ENCODE measurements at places on chromosomes 6 and 20. TPM values are rescaled to one million over a fixed set of nuclear protein-coding genes. Genes with fewer than 3 reads are reported as not detected.

DNA sequence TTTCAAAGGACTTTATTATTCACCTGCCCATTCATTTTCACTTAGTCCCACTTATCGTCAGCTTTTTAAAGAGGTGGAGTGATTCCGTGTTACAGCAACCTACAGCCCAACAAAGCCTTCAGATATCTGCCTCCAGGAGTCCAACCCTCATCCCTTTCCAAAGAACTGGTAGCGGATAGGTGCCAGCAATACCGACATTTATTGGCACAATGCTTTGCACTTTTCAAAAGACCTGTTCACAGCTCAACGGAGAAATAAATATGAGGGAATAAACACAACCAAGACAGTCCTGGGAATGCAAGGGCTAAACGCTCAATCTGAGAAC, 819 bp upstream of the MTRF1L start:
- no peaks in the 10 kb centered on the region for H3K36me3 ChIP-seq
- peak overlapping the region; percentile 89 for H3K4me3 ChIP-seq
- H3K4me1 ChIP-seq, result peaks cover 43% of the 10 kb centered on the region
- no peaks in the 10 kb centered on the region for H3K27me3 ChIP-seq

DNA sequence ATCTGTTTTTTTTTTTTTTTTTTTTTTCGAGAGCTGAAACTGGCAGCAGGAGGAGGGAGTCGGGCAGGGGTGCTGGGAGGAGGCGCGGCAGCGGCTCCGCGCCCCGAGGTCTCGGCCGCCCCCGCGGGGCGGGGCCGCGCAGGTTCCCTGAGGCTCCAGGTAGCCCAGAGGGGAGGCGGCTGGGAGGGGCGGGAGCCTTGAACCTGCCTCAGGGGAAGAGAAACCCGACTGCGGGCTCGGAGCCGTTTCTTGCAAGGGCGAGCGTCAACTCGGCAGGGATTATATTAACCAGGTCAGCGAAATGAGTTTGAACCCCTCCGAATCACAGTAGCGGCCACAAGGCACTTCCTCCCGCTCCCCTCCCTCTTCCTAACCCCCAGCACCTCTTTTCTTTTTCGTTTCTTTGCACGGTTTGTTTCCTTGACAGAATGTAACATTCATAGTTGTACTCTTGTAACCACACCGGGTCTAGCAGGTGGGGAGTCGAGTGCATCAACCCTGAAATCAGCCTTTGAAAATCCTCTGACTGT, 2.0 kb downstream of the MYB start:
- H3K4me3 ChIP-seq, result peak overlapping the region; percentile 51
- H3K27me3 ChIP-seq, result no peaks in the 10 kb centered on the region
- H3K36me3 ChIP-seq, result no peaks in the 10 kb centered on the region
- DNase-seq, result peak; percentile 35
- H3K4me1 ChIP-seq, result peaks cover 12% of the 10 kb centered on the region

GRCh38 chr20:4516876-4517275, 204.8 kb upstream of the PRND start:
- H3K36me3 ChIP-seq, result no peaks in the 10 kb centered on the region
- no peak overlapping the region for H3K27ac ChIP-seq

Gene ATG5
- 30.2 TPM for total RNA-seq

DNA sequence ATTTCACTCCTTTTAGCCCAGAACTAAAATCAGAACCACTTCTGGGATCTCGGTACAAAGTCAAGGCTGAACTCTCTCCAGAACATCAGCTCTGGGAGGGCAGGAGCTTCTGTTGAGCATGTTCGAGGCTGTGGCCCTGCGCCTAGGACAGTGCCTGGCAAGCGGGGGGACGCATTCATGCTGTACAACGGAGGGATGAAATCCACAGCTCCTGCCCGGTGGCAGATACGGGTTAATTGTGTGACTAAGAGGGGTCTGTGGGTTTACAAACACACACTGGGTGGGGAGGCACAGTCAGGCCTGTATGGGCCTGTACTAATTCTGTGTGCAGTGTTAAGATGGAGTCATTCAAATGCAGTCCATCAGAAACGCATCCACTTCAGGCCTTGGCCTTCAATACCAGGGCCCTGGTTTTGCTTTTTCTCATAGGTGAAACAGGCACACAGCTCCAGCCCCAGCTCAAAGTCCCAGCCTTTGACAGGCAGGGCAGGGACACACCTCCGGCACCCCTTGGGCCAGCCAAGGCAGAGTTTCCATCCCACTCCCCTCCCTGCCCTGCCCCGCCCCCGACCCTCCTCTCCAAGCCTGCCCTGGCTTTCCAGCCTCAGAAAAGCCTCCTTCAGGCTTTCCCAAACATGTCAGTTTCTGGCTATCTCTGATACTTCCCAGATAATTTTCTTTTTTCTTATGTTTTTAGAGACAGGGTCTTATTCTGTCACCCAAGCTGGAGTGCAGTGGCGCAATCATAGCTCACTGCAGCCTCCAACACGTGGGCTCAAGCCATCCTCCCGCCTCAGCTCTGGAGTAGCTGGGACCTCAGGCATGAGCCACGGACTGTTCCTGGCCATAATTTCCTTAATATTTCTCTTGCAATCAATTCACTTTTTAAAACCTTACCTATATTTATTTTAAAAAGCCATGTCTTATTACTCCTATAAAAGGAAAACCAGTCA, 109.8 kb downstream of the SULF2 start:
- DNase-seq, result no peak
- H3K4me1 ChIP-seq, result no peaks in the 10 kb centered on the region
- H3K27me3 ChIP-seq, result no peaks in the 10 kb centered on the region
- no peaks in the 10 kb centered on the region for H3K36me3 ChIP-seq
- no peak overlapping the region for H3K27ac ChIP-seq

- DNase-seq, result no peak
- H3K4me1 ChIP-seq, result peaks cover 40% of the 10 kb centered on the region
- no peak overlapping the region for H3K27ac ChIP-seq
Observed at GRCh38 chr6:16493802-16494201, 255.4 kb downstream of the GMPR start.

DNA sequence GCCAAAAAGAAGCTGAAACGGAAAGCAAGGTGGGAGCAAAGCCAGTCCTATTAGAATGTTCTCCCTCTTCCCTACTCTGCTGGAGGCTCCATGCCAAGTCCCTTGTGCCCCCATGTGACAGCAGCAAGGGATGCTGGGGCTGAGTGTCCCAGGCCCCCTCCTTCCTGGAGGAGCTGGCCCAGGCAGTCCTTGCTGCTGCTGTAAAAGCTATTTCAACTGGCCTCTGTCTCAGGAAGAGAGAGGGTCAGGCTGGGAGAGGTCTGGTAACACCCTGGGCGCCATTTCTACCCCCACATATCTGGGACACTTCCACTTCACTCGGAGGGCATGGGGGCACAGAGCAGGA, 25.0 kb downstream of the TTBK1 start:
- H3K36me3 ChIP-seq, result no peaks in the 10 kb centered on the region
- no peak for DNase-seq
- no peaks in the 10 kb centered on the region for H3K27me3 ChIP-seq
- no peak overlapping the region for H3K27ac ChIP-seq

DNA sequence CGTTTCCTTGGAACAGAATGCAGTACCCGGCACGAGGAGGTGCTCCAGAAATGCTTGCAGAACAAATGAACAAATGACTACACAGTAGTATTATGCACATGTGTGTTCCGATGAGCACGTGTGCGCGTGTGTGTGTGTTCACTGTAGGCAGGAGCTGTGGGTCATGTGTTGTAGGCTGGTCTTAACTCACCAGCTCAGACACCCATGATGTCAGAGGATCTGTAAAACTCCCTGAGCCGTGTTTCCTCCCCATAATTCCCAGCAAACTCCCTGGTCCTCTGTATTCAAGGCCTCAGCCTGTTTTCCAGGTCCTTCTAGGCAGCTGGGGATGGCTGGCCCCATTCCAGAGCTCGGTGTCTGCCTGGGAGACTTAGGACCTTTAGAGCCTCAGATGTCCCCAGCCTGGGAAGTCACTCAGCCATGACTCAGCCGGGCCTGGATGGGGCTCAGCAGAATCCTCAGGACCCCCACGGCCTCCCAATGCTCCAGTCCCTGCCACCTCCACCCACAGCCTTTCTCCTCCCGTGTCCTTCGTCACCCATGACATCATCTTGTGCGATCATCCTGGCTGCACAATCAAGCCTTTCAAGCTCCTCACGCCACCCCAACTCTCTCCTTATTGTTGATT, 475.0 kb upstream of the SULF2 start:
- DNase-seq, result no peak
- no peak overlapping the region for H3K27ac ChIP-seq
- H3K36me3 ChIP-seq, result no peaks in the 10 kb centered on the region
- H3K4me3 ChIP-seq, result no peak overlapping the region

Gene CPXM1
- not detected for total RNA-seq

GRCh38 chr6:162442687-162443086, 284.9 kb downstream of the PRKN start:
- no peak for DNase-seq
- no peak overlapping the region for H3K4me3 ChIP-seq
- H3K4me1 ChIP-seq, result no peaks in the 10 kb centered on the region
- no peak overlapping the region for H3K27ac ChIP-seq

Gene ESR1
- 3.6 TPM for total RNA-seq

DNA sequence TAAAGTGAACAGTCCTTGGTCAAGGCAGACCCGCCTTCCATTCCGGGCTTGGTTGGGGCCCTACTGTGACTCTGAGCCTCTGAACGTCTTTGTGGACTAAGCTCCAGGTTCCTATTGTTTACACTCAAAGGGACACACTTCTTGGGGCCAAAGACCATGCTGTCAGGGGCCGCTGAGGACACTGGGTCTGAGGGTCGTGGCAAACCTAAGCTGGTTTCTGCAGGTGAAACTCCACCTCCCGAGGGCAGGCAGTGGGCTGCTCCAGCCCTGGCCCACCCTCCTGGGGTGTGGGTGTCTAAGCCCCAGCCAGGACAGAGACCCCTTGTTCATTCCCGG, 43.1 kb downstream of the DSTN start:
- peaks cover under 1% of the 10 kb centered on the region for H3K36me3 ChIP-seq
- no peaks in the 10 kb centered on the region for H3K27me3 ChIP-seq
- H3K27ac ChIP-seq, result peak overlapping the region; percentile 37
- no peak overlapping the region for H3K4me3 ChIP-seq
- H3K4me1 ChIP-seq, result peaks cover 44% of the 10 kb centered on the region
- no peak for DNase-seq

Gene NEDD9
- total RNA-seq, result 47.4 TPM

GRCh38 chr6:43887340-43887858, 117.4 kb downstream of the VEGFA start:
- H3K27ac ChIP-seq, result no peak overlapping the region
- H3K4me3 ChIP-seq, result no peak overlapping the region
- H3K4me1 ChIP-seq, result no peaks in the 10 kb centered on the region
- H3K36me3 ChIP-seq, result no peaks in the 10 kb centered on the region
- no peaks in the 10 kb centered on the region for H3K27me3 ChIP-seq

GRCh38 chr6:24897186-24897585, 38.6 kb downstream of the RIPOR2 start:
- H3K27me3 ChIP-seq, result no peaks in the 10 kb centered on the region
- peaks cover 26% of the 10 kb centered on the region for H3K36me3 ChIP-seq
- no peak for DNase-seq
- H3K4me1 ChIP-seq, result peaks cover 95% of the 10 kb centered on the region

DNA sequence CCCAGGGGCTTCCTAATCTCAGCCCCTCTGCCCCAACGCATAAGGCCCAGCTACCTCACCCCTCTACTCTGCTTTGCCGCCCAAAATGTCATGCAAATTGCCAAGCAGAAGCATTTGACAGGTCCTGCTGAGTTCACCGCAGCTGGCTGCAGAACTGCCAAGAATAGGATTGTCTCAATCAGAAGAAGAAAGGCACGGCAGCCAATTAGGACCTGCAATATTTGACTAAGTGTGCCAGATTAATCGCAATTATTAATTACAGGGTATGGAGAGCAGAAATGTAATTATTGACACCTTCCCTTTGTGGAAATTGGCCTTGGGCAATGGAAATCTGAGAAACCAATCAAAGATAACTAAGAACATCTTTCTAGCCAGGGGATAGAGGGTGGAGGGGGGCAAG, 318.6 kb downstream of the LRFN2 start:
- no peak for DNase-seq
- no peak overlapping the region for H3K4me3 ChIP-seq
- no peaks in the 10 kb centered on the region for H3K4me1 ChIP-seq

DNA sequence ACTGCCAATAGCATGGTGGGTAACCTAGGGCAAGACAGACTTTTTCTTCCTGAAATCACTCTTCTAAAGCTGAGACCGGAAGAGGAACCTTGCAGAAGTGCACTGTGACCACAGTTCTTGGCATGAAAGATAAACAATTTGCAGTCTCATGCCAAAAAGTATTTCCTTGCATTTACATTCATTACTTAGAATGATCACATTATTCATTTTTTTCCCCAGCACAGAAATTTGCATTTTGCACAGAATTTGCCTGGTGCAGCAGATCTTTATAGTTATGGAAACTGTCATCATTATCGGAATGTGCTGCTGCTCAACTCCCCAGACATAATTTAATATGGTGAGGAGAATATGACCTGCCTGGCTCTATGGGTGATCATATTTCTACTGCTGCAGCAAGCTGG, 42.2 kb upstream of the EDN3 start:
- DNase-seq, result peak; percentile 14
- H3K4me1 ChIP-seq, result peaks cover 62% of the 10 kb centered on the region
- H3K27ac ChIP-seq, result no peak overlapping the region
- H3K36me3 ChIP-seq, result no peaks in the 10 kb centered on the region
- no peak overlapping the region for H3K4me3 ChIP-seq
- H3K27me3 ChIP-seq, result no peaks in the 10 kb centered on the region

DNA sequence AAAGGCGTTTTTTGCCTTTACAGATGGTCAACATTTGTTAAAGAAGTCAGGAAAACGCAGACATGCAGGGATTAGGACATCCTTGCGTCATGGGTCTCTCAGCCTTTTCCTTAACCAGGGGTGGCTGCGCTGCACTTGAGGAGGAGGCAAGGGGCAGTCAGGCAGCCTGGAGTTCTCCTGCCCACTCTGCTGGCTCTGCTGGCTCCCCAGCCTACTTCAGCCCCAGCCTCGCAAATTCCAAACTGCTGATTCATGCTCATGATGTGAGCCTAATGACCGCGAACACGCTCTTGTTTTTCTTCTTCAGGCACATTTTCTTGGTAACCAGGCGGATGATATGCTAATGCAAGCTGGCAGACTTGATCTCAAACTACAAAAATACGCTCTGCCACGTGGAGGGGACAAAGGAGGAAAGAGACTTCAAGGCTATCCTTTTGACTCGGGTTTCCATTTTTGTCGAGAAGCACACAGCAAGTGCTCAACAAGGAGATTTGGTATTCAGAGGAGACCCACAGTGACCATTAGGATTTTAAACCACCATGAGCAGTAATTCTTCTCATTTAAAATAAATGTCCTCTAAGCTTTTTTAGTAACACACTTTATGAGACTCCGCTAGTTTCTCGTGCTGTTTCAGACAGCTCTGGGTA, 290.3 kb upstream of the STXBP5 start:
- no peak for DNase-seq
- H3K36me3 ChIP-seq, result no peaks in the 10 kb centered on the region
- no peaks in the 10 kb centered on the region for H3K27me3 ChIP-seq
- no peak overlapping the region for H3K27ac ChIP-seq
- no peaks in the 10 kb centered on the region for H3K4me1 ChIP-seq

Gene PTK7
- total RNA-seq, result 0.42 TPM

Gene LGSN
- 0.15 TPM for total RNA-seq

Gene TGM3
- not detected for total RNA-seq

- no peaks in the 10 kb centered on the region for H3K36me3 ChIP-seq
- no peak for DNase-seq
- no peak overlapping the region for H3K27ac ChIP-seq
- peaks cover 14% of the 10 kb centered on the region for H3K27me3 ChIP-seq
- H3K4me3 ChIP-seq, result peak overlapping the region; percentile 33
Observed at GRCh38 chr6:77466055-77466450, 2.8 kb upstream of the HTR1B start.

GRCh38 chr6:122389704-122390372, 9.6 kb upstream of the HSF2 start:
- DNase-seq, result no peak
- H3K36me3 ChIP-seq, result no peaks in the 10 kb centered on the region
- no peak overlapping the region for H3K4me3 ChIP-seq
- H3K27me3 ChIP-seq, result no peaks in the 10 kb centered on the region
- H3K27ac ChIP-seq, result no peak overlapping the region
- no peaks in the 10 kb centered on the region for H3K4me1 ChIP-seq
